ENCODE measurements at places on chromosomes 12 and 14. TPM values are rescaled to one million over a fixed set of nuclear protein-coding genes. Genes with fewer than 3 reads are reported as not detected.

DNA sequence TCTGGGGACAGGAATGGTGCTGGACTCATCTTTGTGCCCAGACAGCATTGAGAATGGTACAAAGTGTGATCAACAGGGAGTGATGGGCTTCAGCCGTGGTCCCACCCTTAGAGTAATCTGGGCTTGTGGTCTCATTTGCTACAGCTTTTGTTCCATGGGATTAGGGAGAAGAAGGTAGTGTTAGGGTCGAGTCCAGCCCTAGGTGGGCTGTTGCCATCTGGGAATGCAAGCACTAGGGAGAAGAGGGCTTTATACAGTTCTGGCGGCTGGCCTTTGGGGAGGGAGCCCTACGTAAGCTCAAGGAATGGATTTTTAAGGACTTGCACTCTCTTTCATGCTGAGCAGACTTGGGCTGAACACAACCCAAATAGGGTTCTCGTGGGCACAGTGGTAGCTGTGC is 4.9 kb downstream of the PLEKHG3 start:
- H3K27me3 ChIP-seq, result no peaks in the 10 kb centered on the region
- DNase-seq, result no peak
- H3K4me3 ChIP-seq, result no peak overlapping the region
- H3K36me3 ChIP-seq, result peaks cover 4% of the 10 kb centered on the region

SLC17A8 gene
- total RNA-seq, result not detected

DNA sequence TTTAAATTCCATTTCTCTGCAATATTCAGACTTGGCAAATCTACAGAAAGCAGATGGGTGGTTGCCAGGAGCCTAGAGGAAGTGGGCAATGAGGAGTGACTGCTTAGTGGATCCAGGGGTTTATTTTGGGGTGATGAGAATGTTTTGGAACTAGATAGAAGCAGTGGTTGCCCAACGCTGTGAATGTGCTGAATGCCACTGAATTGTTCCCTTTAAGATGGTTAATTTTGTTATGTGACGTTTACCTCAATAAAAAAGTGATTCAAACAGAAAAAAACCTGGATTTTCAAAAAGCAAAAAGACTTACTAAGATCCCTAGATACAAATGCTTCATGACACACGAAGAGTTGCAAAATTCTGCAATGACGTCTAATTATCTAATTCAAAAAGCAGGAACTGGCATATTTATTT is 34.2 kb downstream of the DAO start:
- peaks cover 6% of the 10 kb centered on the region for H3K27me3 ChIP-seq
- DNase-seq, result peak; percentile 67
- H3K4me1 ChIP-seq, result 0 out of 2 replicates have a peak, but pooled peaks cover 4% of the 10 kb centered on the region
- no peak overlapping the region for H3K4me3 ChIP-seq

DNA sequence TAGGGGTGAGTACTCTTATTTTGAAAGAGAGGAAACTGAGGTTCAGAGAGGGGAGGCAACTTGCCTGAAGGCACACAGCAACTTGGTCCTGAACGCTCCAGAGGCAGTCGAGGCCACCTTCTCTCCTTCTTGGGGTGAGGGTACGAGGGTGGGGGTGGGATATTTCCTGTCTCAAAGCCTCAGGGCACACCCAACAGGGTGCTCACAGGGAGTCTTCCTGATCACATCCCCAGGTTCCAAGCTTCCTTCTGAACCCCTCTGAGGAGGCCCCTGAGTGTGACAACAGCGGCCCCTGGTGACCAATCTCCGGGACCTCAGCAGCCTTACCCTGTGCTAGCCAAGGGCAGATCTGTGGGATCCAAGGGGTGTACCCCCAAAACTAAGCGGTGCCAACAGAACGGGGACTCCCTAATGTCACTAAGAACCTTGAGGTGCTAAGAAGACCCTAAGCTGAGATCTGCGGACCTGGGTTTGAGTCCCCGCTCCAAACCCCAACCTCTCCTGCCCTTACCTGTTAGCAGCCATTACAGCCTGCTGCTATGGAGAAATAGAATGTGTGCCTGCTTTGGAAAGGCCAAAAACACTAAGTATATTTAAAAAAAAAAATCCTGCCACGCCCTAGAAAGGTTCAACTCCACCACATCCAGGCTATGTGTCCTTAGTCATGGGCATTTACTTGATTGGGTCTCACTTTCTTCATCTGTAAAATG is 57.9 kb downstream of the TRPV4 start:
- no peaks in the 10 kb centered on the region for H3K27me3 ChIP-seq
- H3K27ac ChIP-seq, result no peak overlapping the region

GRCh38 chr12:65339161-65339560 is 60.7 kb downstream of the MSRB3 start:
- no peaks in the 10 kb centered on the region for H3K27me3 ChIP-seq
- H3K4me3 ChIP-seq, result no peak overlapping the region
- DNase-seq, result no peak
- peaks cover 23% of the 10 kb centered on the region for H3K36me3 ChIP-seq
- H3K27ac ChIP-seq, result no peak overlapping the region
- H3K4me1 ChIP-seq, result peaks cover 18% of the 10 kb centered on the region

DNA sequence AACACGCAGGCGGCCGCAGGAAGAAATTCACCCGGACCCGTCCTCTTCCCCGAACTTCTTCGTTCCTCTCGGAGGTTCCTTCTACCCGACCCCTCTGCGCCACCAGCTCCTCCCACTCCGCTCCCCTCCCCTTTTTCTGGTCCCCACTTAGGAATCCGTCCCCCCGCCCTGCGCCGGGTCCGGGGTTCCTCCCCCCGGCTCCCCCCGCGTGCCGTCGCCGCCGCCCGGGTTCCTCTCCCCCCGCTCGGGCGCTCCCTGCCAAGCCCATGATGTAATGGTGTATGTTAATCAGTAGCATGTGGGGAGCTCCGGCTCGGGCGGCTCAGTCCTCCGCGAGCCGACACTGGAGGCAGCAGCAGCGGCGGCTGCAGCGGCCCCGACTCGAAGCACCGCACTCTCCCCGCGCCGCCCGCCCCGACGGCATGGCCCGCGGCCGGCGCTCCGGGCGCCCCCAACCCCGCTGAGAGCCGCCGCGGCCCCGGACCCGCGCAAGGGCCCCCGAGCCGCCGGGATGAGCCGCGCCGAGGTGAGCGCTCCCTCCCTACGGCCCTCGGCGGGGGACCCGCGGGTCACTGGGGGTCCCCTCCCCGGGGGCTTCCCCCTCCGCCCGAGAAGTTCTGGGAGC is 1.0 kb upstream of the SAMD4A start:
- peak; percentile 96 for DNase-seq
- H3K4me3 ChIP-seq, result peak overlapping the region; percentile 92
- peak overlapping the region; percentile 80 for H3K27ac ChIP-seq
- H3K36me3 ChIP-seq, result no peaks in the 10 kb centered on the region

- no peak for DNase-seq
- peaks cover 9% of the 10 kb centered on the region for H3K4me1 ChIP-seq
- H3K27ac ChIP-seq, result no peak overlapping the region
- H3K4me3 ChIP-seq, result no peak overlapping the region
- no peaks in the 10 kb centered on the region for H3K36me3 ChIP-seq
These were observed 32.6 kb downstream of the PELI2 start for GRCh38 chr14:56150645-56151345.

DNA sequence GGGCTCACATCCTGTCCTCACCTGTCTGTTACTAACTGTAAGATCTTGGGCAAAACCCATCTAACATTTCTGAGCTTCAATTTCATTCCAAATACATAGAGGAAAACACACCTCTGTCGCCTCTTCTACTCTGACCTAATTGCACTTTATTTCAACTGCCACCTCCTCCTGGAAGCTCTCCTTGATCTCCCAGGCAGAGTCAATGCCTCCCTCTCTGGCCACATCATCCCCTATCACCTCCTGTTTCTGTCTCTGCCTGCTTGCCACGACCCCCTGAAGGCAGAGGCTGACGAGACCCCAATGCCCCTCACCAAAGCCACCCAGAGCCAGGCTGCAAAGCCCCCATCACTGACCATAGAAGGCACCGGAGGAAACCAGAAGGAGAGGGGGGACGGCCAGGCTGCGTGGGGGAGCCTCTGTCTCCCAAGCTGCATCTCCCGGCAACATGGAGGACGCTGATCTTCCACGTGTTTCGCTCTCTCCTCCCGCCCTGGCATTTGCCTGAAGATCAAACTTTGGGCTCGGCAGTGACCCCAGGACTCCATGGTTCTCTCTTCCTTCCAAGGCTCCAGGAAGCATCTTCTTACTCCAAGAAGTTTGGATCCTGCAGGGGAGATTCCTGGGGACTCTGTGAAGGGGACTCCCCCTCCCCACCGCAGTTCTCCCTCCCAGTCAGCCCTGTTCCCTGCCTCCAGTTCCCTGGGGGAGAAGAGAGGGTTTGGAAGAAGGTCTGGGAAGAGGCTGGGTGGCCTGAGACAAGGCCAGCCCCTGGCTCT is 50.1 kb upstream of the BCL11B start:
- no peaks in the 10 kb centered on the region for H3K4me1 ChIP-seq
- H3K4me3 ChIP-seq, result no peak overlapping the region
- no peak for DNase-seq
- peaks cover under 1% of the 10 kb centered on the region for H3K27me3 ChIP-seq

All from GM23248 (cell line).